Fibroblast of the aortic adventitia (primary cell): ENCODE measurements at places on chromosomes 1 and 21. TPM values are rescaled to one million over a fixed set of nuclear protein-coding genes. Genes with fewer than 3 reads are reported as not detected.

GRCh38 chr1:205962821-205963221 is 19.6 kb upstream of the SLC26A9 start:
- DNase-seq, result no peak

DNA sequence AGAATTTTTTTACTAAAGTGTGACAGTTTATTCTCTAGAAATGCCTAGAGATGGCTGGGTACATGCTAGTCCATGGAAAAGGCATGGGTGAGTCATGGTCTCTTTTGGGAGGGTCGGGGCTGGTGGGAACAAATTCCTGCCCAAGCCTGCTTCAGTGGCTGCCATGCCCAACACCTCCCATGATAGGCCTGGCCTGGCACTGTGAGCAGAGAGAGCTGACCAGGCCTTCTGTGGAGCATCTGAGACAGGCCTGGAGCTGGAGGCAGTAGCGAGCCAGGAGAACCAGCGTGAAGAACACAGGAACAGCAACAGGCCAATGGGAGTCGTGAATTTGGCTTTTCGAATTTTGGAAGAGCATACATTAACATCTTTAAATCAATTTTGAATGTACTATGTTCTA is 209.2 kb downstream of the SDCCAG8 start:
- no peak for DNase-seq

DNA sequence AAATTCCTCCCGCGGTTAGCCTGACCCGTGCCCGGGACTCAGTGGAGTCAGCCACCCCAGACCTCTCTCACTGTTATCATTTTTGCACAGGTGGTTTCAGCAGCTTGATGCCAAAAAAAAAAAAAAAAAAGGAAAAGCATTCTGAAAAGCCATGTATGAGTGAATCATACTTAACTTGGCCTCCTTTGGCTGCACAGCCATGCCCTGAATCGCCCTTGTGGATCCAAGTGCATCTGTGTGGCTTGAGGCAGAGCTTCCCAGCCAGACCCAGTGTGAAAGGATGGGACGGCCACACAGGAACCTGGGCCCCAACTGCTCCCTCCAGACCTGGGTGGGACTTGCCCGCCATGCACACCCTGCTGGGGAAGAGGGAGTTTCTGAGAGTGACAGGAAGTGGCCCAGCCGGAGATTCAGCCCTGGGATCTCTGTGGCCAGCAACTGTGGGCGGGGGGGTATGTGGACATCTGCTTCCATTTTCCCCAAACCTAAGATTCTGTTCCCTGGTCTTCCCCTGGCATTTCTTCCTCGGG is 8.6 kb downstream of the YBEY start:
- peak; percentile 52 for DNase-seq

DNA sequence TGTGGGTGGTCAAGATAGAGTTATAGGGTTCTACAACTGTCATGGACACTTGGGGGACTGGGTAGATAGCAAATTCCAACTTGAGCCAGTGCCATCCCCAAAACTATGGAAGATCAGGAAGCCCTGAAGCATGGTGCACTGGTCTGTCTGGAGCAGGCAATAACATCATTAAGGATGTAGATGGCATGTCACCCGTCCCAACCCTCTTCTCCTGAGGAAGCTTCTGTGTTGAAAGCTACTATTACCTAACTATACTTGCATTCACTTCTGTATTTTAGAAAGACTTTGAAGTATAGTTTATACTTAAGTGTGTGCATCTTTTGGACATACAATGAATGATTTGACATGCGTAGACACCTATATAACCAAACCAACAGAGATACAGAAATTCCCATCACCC is 32.9 kb downstream of the RABIF start:
- DNase-seq, result no peak

DNA sequence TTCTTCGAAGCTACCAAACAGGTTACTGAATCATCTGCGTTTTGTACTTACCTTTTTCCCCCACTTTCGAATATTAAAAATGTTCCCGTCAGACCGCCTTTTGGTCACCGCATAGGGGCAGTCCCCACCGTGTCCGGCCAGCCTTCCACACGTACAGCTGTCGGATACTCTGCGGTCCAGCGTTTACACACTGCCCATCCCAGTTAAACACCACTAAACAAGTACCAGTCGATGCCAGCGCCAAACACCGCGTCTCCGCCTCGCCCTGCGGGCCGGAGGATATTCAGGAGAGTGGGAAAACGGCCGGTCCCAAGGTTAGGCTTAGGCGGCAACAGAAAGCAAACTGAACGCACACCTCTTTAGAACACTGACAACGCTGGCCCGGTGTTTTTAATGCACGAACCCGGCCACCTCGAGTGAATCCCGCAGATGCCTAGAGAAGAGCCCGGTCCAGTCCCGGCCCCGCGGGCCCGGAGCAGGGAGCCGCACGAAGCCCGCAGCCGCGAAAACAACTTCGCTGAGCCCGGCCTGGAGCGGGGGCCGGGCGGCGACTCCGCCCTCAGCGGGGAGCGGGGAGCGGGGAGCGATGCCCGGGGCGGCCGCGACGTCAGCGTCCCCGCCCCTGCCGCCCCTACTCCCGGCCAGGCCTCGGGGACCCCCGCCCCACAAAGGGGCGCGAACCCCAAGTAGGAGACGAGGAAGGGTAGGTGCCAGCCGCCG is 730 bp upstream of the PHF13 start:
- DNase-seq, result peak; percentile 39

DNA sequence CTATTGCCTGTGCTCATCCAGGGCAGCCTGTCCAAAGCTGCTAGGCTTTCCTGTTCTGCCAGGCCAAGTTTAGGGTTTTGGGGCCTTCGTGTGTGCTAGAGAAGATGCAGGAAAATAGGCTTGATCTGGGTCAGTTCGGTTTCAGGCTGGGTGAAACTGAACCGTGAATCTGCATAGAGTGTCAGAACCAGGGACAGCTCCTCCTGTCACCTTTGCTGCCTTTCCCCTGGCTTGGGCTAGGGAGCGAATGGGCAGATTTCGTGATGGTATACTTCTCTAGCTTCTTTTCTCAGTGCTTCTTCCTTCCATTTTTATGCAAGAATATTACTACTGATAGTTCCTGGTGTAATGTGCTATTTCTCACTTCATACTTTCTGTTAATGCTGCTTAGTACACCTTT is 6.0 kb upstream of the AGO1 start:
- peak; percentile 38 for DNase-seq

GRCh38 chr1:198833706-198834503 is 195.1 kb downstream of the PTPRC start:
- DNase-seq, result peak; percentile 40

Gene CLCNKA
- total RNA-seq, result 0.09 and 0.25 TPM in 2 replicates

DNA sequence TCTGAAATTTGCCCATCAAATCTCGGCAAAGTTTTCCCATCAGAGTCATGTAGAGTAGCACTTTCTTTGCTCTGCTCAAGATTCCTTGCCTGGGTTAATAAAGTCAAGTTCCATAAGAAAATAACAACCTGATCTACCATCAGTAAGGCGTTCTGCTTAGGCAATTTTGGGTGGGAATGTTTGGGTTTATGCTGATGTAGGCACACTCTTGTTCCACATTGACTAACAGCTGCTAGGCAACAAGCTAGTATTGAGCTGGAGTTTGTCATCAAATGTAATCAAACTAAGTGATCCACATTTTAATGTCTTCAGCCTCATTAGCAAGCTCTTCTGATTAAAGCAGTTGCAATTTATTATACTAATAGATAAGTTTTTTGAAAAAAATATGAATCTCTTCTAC is 12.1 kb upstream of the HMCN1 start:
- no peak for DNase-seq

GRCh38 chr1:169473347-169473746 is 12.4 kb downstream of the SLC19A2 start:
- no peak for DNase-seq

- no peak for DNase-seq
Observed at GRCh38 chr1:59481881-59482505, 185.1 kb downstream of the FGGY start.

- DNase-seq, result no peak
Observed at GRCh38 chr1:14689996-14690615, 91.6 kb downstream of the KAZN start.

Gene RORC
- not detected in 2 replicates for total RNA-seq

- DNase-seq, result peak; percentile 44
Observed at GRCh38 chr1:7942214-7942921, 1.7 kb upstream of the TNFRSF9 start.

GRCh38 chr1:55088413-55088812 is 49.1 kb downstream of the PCSK9 start:
- DNase-seq, result no peak

DNA sequence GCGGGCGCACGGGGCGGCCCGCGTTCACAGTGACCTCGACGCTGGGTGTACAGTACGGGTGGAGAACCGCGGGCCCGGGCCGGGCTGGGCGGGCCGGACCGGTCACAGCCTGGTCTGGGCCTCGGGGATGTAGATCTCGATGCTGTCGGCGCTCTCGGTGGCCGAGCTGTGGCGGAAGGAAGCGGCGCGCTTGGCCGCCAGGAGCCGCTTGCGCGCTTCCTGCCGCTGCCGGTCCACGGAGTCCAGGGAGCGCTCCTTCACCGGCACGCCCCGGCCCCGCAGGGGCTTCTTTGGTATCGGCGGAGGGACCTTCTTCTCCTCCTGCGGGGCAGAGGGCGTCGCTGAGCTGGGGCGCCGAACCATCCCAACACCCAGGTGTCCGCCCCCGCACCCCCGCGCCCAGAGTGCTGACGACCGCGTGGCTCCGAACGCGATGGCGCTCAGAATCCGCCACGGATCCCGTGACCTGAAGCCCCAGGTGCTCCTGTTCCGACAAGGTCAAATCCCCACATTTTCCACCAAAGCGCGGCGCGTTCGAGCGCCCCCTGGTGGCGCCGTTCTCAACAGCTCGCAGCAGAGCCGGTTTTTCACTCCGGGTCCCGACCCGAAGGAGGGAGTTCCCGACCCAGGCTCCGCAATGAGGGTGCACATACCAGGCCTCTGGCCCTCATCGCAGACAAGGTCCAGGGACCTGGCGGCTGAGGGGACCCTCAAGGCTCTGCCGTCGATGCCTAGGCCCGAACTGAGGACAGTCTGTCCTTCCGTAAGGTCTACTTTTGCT is 6.6 kb upstream of the SMIM12 start:
- peak; percentile 72 for DNase-seq

Gene CCNL2
- 102 and 133 TPM in 2 replicates for total RNA-seq

Gene CELA2A
- not detected in 2 replicates for total RNA-seq

Gene NBPF4
- not detected in 2 replicates for total RNA-seq

Gene AVPR1B
- total RNA-seq, result not detected in 2 replicates

GRCh38 chr1:25555753-25556092 is 12.3 kb downstream of the LDLRAP1 start:
- no peak for DNase-seq
